T-cell (primary cell): ENCODE measurements at places on chromosomes 1 and 21.

DNA sequence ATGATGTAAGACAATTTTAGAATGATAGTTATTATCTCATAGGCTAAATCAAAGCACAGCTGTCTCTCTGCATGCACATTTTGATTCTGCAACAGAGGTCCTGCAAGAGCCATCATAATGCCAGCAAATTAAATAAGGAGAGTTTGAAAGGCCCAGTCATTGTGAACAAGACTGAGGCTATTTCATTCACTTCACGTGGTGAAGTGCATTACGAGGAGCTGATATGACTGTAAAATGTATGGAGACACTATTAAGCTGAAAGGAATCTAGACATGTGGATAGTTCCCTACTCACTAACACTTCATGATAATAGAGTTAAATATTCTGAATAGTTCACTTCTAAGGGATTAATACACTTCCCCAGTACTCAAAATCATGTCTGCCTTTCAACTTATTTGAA lies 299.0 kb downstream of the SMYD3 start:
- no peak overlapping the region for H3K4me3 ChIP-seq
- no peaks in the 10 kb centered on the region for H3K27me3 ChIP-seq
- no peaks in the 10 kb centered on the region for H3K4me1 ChIP-seq
- H3K36me3 ChIP-seq, result no peaks in the 10 kb centered on the region
- DNase-seq, result no peak

DNA sequence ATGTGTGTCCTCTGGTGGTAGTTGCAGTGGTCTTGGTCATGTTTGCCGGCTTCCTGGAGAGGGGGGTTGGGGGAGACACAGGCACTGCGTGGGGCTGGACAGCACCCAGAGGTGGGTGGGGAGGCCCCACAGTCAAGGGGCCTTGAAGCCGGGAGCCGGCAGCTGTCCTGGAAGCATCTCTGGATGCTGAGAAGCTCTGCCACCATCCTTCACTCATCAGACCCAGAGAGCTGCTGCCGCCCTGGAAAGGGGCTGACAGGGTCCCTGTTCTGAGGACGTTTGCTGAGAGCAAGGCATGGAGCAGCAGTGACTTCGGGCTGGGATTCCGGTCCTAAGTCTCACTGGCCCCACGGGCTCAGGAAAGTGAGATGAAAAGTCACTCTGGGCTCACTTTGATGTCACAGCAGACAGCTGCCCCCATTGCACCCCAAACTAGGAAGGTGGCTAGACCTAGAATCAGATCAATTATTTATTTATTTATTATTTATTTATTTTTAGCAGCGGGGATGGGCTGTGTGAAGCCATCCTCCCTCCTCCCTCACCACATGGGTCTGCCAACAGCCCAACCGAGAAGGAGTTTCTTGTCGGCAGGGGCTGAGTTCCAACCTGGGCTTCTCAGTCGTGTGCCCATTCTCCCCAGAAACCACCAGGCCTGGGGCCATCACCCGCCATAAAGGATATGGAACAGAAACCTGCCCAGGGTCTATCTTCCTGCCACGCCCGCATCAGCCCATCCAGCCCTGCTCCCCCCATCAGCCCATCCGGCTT lies 547.4 kb downstream of the PTPRU start:
- no peaks in the 10 kb centered on the region for H3K36me3 ChIP-seq
- H3K27ac ChIP-seq, result no peak overlapping the region
- no peaks in the 10 kb centered on the region for H3K4me1 ChIP-seq
- no peak for DNase-seq
- no peak overlapping the region for H3K4me3 ChIP-seq

DNA sequence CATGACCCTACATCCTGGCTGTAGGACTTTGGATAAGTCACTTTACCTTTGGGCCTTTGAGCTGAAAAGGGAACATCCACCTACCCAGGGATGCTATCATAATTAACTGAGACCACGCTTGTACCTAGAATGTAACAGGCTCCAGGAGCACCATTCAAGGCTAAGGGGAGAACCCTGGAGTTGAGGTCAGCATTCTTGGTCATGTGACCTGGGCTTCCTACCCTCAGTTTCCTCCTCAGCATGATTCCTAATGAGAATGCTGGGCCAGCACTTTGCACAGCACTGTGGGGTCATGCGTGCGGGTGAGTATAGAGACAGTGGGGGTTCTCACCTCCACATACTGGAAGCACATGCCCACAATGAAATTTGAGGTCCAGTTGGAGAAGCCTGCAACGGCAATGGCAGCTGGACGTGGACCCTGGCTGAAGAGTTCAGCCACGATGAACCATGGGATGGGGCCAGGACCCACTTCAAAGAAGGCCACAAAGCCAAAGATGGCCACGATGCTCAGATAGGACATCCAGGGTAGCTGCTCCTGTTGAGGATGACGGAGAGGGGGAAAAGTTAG lies 31.3 kb downstream of the SLC2A1 start:
- DNase-seq, result no peak
- no peak overlapping the region for H3K4me3 ChIP-seq
- no peak overlapping the region for H3K27ac ChIP-seq
- no peaks in the 10 kb centered on the region for H3K27me3 ChIP-seq
- H3K36me3 ChIP-seq, result peaks cover 53% of the 10 kb centered on the region

- peaks cover 4% of the 10 kb centered on the region for H3K4me1 ChIP-seq
- no peaks in the 10 kb centered on the region for H3K36me3 ChIP-seq
- H3K4me3 ChIP-seq, result no peak overlapping the region
- no peak for DNase-seq
- H3K27me3 ChIP-seq, result no peaks in the 10 kb centered on the region
- H3K27ac ChIP-seq, result no peak overlapping the region
These were observed 5.8 kb upstream of the CTSE start for GRCh38 chr1:206029484-206029883.

DNA sequence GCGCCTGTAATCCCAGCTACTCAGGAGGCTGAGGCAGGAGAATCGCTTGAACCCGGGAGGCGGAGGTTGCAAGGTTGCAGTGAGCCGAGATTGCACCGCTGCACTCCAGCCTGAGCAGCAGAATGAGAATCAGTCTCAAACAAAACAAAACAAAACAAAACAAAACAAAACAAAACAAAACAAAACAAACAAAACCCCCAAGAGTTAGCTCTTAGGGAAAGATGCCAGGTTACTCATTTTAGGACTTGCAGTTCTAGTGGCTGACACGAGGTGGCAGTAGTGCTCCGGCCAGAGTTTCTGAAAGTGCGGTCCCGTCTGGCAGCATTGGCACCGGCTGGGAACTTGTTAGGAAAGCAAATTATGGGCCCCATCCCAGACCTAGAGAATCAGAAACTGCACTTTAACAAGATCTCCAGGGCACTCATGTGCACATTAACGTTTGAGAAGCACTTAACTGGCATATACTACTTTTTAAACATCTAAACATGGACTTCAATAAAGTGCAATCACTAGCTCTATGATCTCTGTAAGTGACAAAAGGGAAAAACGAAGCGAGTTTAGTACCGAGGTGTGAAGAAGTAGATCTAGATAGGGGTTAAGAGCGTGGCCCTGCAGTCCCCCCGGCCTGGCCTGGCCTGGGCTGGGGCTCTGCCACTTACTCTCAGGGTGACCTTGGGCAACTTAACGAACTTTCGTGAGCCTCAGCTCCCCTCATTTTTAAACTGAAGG lies 41.9 kb upstream of the TNFRSF1B start:
- DNase-seq, result peak; percentile 71
- peaks cover 4% of the 10 kb centered on the region for H3K27me3 ChIP-seq
- H3K27ac ChIP-seq, result no peak overlapping the region
- H3K4me1 ChIP-seq, result peaks cover 19% of the 10 kb centered on the region

DNA sequence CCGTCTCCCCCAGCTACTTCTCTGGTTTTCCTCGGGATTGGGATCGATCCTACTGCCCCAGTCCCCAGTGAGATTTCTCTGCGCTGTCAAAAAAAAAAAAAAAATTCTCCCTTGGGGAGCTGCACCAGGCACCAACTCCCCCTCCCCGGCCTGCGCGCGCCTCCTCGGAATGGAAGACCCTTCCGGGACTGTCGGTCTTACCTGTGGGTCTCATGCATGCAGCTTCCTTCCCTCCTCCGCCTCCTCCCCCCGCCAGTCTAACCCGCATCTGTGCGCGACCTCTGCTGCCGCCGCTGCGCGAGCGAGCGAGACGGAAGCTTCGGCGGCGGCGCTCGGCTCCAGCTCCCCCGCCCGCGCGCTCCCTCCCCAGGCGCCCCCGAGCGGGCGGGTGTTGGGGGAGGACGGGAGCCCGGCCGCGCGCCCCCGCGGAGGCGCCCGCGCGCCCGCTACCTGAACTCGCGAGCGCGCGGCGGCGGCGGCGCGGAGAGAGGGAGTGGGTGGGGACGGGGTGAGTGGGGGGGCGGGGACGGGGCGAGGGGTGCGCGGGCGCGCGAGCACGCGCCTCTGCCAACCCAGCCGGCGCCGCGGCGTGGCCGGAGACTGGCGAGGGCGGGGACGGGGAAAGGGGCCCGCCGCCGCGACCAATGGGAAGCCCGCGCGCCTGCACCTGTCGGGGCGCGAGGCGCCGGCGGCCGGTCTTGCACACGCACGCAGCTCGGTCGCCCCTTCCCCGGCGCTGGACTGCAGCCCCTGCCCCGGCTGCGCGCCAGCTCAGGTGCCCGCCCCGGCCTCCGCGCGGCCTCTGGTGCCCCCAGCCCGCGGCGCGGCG lies at the start of gene SUSD4:
TSS of gene SUSD4 (minus strand) at position 321 of the 829 bp plus-strand sequence. CDS start 751 bp downstream, outside the sequence.
- peaks cover 13% of the 10 kb centered on the region for H3K4me1 ChIP-seq
- H3K4me3 ChIP-seq, result peak within 1 kb of the TSS; percentile 70
- no peaks in the 10 kb centered on the region for H3K27me3 ChIP-seq
- peak; percentile 74 for DNase-seq

- DNase-seq, result no peak
- H3K4me1 ChIP-seq, result peaks cover 3% of the 10 kb centered on the region
- H3K4me3 ChIP-seq, result no peak overlapping the region
- H3K36me3 ChIP-seq, result peaks cover 7% of the 10 kb centered on the region
These were observed 29.9 kb downstream of the DHCR24 start for GRCh38 chr1:54857141-54857540.

GRCh38 chr1:21161842-21162241 lies 14.9 kb downstream of the EIF4G3 start:
- DNase-seq, result no peak
- no peaks in the 10 kb centered on the region for H3K4me1 ChIP-seq
- no peak overlapping the region for H3K4me3 ChIP-seq
- no peak overlapping the region for H3K27ac ChIP-seq
- no peaks in the 10 kb centered on the region for H3K27me3 ChIP-seq

DNA sequence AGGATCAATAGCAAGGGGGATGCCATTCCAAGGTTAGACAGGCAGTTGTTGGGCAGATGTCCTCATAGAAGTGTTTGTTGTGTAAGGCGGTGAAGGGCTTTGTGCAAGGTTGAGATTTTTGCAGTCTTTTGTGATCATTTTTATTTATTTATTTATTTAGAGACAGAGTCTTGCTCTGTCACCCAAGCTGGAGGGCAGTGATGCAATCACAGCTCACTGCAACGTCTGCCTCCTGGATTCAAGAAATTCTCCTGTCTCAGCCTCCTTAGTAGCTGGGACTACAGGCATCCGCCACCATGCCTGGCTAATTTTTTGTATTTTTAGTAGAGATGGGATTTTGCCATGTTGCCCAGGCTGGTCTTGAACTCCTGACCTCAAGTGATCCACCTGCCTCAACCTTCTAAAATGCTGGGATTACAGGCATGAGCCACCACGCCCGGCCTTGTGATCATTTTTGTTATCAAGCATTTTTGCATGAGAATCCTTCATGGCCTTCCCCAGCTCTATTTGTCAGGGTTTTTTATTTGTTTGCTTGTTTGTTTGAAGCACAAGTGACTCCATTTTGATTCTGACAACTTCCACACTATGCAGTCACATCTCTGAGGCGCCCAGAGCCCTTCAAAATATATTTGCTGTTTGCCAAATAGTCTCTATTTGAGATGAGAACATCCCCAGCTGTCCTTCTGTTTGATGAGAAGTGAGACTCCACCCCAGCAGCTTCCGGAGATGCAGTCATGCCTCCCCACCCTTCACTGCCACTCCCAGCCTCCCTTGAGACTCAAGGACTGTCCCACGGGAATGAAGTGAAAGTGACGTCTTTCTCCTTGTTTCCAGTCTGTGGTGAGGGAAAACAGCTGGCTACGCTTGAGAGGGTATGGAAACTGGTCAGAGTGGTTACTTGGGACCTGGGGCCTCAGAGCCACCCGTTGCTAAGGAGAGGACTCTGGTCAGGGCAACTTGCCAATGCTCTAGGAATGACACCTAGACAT lies 38.0 kb downstream of the TMEM50B start:
- no peak overlapping the region for H3K4me3 ChIP-seq
- H3K27ac ChIP-seq, result no peak overlapping the region
- no peaks in the 10 kb centered on the region for H3K4me1 ChIP-seq
- no peak for DNase-seq

DNA sequence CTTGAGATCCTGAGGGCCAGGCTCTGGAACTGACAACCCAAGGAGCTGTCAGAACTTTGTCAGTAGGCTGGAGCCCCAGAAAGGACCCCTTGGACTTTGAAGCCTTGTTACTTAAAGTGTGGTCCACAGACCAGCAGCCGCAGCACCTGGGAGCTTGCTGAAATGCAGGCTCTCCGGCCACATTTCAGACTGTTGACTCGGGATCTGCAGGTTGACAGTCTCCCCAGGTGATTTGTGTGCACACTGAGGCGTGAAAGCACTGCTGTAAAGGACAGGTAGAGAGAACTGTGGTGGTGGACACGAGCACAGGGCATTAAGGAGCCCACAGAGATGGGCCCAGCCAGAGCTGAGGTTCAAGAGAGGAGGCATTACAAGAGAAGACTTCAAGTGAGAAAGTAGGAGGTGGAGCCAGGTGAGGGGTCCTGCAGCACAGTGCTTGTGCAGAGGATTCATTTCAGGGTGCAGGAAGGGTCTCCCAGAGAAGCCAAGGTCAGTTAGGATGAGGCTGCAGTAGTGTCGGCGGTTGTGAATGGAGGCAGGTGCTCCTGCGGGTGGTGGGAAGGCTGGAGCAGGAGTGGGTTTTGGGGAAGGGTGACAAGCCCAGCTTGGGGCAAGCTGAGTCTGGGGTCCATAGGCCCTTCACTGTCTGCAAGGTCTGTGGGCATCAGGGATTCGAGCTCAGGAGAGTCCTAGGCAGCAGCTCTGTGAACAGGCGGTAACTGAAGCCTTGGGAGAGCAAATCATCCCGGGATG lies 4.6 kb downstream of the HYI start:
- H3K27ac ChIP-seq, result no peak overlapping the region
- peaks cover 8% of the 10 kb centered on the region for H3K36me3 ChIP-seq
- H3K4me1 ChIP-seq, result peaks cover 14% of the 10 kb centered on the region
- no peak for DNase-seq
- H3K4me3 ChIP-seq, result no peak overlapping the region

DNA sequence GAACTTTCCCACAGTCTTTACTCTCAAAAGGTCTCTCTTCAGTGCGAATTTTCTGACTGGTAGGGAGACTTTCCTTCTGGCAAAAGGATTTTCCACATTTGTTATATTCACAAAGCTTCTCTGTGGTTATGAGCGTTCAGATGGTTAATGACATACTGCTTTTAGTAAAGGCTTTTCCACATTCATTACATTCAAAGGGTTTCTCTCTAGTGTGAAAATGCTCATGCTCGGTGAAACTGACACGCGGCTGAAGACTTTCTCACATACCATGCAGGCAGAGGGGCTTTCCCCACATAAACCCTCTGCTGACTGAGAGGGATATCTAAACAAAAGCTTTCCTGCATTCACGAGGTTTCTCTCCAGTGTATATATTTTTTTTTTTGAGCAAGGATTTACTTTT lies 9.9 kb upstream of the KLF18 start:
- H3K27me3 ChIP-seq, result peaks cover 15% of the 10 kb centered on the region
- no peak for DNase-seq
- no peaks in the 10 kb centered on the region for H3K36me3 ChIP-seq
- no peak overlapping the region for H3K4me3 ChIP-seq
- no peaks in the 10 kb centered on the region for H3K4me1 ChIP-seq

- H3K36me3 ChIP-seq, result no peaks in the 10 kb centered on the region
- no peaks in the 10 kb centered on the region for H3K4me1 ChIP-seq
- DNase-seq, result no peak
These were observed 4.8 kb downstream of the LCE1D start for GRCh38 chr1:152801333-152801732.

GRCh38 chr1:81582467-81582986 lies 218.2 kb upstream of the ADGRL2 start:
- H3K27ac ChIP-seq, result no peak overlapping the region
- H3K4me3 ChIP-seq, result no peak overlapping the region
- no peaks in the 10 kb centered on the region for H3K27me3 ChIP-seq
- DNase-seq, result no peak
- no peaks in the 10 kb centered on the region for H3K4me1 ChIP-seq
